ENCODE measurements at places on chromosomes 2 and 18.

DNA sequence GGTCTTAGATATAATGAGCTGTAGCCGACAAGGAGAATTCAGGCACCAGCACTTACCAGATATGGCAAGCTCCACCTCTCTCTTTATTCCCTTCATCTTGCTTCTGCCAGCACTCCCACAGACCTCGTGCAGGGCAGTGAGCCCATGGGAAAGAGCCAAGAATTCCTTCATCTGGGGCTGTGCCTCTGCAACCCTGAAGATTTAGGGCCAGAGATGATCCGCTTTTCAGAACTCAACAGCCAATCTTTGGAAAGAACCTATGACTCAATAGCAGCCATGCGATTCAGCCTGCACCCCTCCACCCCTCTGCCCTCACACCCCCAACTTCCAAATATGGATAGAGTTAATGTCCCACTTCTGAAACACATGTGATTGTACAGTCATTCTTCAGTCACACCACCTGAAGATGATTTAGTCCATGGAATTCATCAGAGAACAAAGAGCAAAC is 533.7 kb upstream of the TNP1 start:
- peak; percentile 99 for DNase-seq

GRCh38 chr2:70596293-70596692 is 42.7 kb upstream of the TGFA start:
- no peak for DNase-seq

DNA sequence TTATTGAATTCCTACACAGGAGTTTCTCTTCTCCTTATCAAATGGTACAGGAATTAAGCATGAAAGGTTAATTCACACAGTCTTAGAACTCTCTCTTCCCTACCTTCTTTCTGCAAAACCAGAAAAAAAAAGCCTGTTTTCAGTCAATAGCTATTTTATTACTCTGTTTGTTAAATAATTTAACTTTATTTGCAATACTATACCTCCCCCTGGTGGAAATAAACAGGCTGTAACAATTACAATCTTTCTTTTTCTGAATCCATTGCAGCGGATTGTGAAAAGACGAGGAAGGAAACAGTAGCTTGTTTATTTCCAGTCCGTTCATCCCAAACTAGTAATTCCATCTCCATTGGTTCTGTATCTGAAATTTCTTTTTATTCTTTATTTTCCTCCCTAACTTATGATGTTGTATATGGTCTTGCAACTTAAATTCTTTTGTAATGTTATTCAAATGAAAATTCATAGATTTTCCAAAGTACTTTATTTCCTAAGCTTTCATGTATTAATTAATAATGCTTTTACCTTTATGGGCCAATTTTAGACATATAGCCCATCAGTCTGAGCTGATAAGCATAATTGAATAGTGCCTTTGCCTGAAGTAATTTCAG is 165.2 kb downstream of the SH3BP4 start:
- DNase-seq = peak; percentile 58

- DNase-seq = no peak
These were observed 205.8 kb downstream of the INSIG2 start for GRCh38 chr2:118294063-118294462.

DNA sequence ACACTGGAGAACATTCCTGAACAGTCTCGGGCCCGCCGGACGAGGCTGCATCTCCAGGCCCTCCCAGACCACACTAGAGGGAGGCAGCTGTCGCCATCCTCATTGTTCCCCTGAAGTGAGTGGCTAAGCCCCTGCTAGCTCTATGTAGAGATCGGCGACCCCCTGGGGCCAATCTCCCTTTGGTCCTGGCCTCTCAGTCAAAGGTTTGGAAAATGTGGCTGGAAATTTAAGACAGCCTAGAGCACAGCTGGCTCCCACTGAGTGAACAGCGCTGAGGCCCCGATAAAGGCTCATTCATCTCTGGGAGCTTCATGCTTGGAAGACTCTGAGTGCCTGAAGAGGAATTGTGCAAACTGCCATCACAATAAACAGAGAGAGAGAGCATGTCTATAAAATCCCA is 360.3 kb downstream of the CLIP4 start:
- DNase-seq = no peak

GRCh38 chr2:132419235-132419634 is 2.6 kb downstream of the GPR39 start:
- no peak for DNase-seq

DNA sequence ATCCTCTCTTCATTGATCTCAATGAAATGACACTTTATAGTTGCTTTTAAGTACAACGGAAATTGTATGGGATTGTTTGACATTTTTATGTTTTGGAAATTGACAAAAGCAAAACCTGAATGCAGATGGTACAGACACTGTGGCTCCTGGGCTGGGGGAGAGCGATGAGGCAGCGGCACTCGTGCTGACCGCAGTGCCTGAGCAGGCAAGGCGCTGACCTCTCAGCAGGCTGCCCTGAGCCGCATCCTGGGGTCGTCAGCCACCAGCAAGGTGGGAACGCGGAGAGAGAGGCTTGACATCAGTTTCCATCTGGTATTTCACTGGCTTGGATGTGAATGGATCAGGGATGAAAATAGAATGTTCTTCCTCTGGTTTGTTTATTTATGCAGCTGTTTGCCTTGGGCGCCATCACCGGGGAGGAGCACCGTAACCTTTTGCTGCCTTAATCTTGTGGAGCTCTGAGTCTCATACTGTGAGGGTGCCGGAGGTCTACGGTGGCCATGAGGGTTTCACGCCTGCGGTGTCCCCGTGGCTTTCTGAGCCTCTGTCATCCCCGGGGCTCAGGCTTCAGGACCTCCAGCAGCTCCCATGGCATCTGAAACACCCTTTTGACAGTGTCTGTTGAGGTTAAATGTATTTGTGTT is 94.8 kb upstream of the TPO start:
- no peak for DNase-seq

DNA sequence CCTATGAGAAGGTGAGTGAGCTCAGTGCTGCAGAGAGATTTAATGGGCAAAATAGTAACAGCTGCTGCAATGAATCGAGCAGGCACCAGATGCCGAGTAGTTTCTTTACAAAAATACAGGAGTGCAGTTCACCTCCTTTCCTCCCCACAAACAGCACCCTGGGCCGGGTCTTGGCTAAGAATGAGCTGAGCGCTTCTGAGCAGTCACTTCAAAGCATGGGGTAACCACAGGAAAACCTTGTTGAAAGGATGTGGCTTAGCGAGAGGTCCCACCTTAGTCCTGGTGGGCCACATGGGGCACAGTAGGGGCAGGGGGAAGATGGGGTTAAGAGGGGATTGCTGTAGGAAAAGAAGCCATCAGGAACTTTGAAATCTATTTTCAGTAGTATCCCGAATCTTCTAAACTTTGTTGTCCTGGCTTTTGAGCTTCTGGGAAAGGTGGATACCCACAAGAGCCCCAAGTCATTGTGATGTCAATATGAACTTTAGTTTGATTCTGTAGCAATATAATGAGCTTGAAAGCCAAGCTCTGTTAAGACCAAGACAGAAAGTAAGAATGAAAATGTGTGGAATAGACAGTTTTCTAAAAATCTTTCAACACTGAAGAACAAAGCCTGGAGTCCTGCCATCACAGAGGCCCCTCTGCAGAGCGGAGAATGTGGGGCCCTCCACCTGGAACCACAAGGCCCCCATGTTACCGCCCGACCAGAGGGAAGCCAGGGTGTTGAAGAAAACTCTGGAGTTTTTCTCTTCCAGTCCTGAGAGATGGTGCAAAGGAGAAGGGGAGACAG is 101.0 kb upstream of the ZNF236 start:
- no peak for DNase-seq

GRCh38 chr18:3806656-3807055 is 356.7 kb downstream of the TGIF1 start:
- no peak for DNase-seq

DNA sequence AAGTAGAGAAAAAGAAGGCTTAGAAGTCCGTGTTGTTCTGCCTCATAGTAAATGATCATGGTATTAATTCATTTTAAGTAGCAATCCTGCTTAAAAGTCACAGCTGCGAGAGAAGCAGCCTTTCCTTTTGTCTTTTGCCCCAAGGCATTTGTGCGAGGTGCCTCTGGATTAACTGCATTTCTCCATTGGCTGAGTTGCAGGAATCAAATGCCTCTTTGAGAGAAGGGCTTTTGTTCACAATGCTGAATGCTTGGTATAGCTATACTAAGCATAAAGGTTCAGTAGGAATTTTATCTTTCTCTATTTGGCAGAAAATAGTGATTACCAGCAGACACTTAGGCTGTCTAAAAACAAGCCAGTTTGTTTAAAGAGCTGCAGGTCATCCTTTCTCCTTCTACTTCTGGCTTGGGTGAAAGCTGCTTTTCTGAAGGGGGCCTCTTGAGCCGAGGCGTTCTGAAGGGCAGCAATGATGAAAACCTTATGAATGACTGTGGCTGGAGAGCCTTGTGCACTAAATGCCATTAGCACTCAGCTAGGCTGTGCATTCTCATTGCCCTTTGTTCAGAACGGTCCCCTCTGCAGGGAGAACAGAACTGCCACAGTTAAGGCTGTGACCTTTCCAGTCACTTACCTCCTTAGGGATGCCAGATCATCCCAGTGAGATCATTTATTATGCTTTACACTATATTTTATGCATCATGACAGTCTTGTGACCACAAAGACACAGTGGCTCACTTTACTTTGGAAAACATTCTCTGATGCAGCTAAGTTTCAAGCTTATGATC is 68.8 kb upstream of the TMEM87B start:
- no peak for DNase-seq

- no peak for DNase-seq
These were observed 96.6 kb downstream of the QPCT start for GRCh38 chr2:37441055-37441454.

- DNase-seq = no peak
These were observed 6.8 kb downstream of the PECR start for GRCh38 chr2:216074794-216075193.

DNA sequence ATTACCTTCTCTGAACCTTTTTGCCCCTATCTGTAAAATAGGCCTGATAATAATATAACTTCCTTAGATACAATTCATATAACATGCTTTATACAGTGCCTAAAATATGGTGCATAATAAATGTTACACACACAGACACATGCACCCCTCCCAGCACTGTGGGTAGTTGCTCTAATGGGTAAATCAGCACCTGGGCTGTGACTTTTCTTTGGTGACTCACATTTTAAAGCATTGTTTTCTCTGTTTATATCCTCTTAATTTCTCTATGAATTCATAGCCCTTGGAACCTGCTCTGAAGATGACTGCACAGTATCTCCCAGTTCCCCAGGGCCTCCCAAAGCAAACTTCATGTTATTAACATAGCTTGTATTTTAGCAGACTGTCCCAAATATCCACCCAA is 248.2 kb upstream of the TNP1 start:
- DNase-seq = no peak

DNA sequence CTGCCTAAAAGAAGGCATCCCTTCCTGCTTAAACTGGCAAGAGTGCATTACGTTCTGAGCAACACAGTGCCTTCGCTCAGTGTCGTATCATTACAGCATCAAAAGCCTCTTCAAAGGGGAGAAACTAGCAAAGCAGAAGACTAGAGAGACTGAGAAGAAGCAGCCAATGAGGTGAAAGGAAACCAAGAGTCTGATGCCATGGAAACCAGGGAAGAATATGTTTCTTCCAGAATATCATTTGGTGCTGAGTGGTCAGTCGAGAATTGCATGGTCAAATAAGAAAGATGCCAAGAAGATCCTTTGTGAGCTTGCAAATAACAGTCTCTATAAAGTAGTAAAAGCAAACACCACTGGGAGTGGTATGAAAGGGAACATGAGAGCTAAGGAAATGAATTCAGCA is 312.1 kb upstream of the CHST9 start:
- DNase-seq = no peak

- no peak for DNase-seq
These were observed 5.7 kb downstream of the PPP1R1C start for GRCh38 chr2:181991171-181991885.

- DNase-seq = peak; percentile 59
These were observed 66.1 kb upstream of the CDCA7 start for GRCh38 chr2:173288561-173288960.

GRCh38 chr2:233418761-233419546 is 64.7 kb downstream of the DGKD start:
- DNase-seq = no peak

Data from HCEC 1CT (cell line).